ENCODE measurements at places on chromosomes 7 and 10.

DNA sequence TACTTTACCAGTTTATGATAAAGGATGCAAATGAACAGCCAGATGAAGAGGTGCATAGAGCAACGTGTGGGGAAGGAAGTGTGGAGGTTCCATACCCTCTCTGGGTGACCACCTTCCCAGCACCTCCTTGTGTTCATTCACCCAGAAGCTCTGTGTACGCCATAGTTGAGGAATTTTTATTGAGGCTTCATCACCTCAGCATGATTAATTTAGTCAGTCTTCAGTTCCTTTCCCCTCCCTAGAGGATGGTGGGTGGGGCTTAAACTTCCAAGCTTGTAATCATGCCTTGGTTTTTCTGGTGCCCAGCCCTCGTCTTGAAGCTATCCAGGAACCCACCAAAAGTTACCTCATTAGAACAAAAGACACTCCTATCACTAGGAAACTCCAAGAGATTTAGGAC lies 162.7 kb downstream of the PLCE1 start:
- DNase-seq, result no peak

- DNase-seq, result no peak
These were observed 2.6 kb downstream of the CAMK2B start for GRCh38 chr7:44322631-44323363.

GRCh38 chr10:118003126-118003525 lies 43.6 kb downstream of the RAB11FIP2 start:
- DNase-seq, result no peak

DNA sequence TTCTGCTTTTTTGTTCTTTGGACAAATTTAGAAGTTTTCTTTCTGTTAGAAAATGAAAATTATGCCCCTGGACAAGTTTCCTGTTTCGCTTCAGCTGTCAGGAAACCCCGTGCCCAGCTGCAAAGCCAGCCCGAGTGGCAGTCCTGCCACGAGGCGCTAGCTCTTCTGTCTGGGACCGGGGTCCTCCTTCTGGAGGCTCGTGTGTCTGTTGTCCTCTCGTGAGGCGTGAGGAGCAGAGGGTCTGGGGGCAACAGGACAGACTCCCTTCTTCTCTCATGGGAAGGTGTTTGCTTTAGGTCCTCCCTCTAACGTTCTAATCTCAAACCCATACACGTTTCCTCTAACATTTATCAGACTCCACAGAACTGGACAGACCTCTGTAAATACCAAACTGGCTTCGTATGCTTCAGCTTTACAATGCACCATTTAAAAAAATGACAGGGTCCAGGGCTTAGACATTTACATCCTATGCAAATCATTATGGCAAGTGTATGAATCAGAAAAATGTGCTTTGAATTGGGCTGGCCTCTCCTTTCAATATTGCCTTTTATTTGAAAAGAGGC lies 184.5 kb upstream of the SHH start:
- DNase-seq, result no peak

- no peak for DNase-seq
These were observed 13.1 kb downstream of the BLVRA start for GRCh38 chr7:43771573-43771972.

- DNase-seq, result no peak
These were observed 7.1 kb downstream of the CPVL start for GRCh38 chr7:29139191-29139590.

- DNase-seq, result no peak
These were observed 179.2 kb upstream of the FAM3C start for GRCh38 chr7:121575194-121575765.

DNA sequence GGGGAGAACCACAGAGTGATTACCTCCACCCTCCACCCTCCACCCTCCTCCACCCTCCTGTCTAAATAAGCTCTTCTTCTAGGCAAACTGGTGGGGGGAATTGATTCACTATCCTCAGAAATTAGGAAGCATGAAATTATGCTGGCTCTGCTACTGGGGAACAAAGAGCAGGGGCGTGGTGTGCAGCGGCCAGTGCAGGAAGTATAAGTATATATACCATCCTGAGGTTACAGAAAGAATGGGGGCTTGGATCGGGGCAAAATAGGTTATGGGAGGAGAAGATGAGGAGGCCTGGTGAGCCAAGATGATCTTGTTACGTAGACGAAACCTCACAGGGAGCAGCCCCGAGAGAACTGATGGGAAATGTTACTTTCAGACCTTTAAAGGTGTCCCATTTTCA lies 49.1 kb downstream of the SYPL1 start:
- DNase-seq, result no peak

- no peak for DNase-seq
These were observed 50.3 kb upstream of the LAMB1 start for GRCh38 chr7:108053250-108053649.

DNA sequence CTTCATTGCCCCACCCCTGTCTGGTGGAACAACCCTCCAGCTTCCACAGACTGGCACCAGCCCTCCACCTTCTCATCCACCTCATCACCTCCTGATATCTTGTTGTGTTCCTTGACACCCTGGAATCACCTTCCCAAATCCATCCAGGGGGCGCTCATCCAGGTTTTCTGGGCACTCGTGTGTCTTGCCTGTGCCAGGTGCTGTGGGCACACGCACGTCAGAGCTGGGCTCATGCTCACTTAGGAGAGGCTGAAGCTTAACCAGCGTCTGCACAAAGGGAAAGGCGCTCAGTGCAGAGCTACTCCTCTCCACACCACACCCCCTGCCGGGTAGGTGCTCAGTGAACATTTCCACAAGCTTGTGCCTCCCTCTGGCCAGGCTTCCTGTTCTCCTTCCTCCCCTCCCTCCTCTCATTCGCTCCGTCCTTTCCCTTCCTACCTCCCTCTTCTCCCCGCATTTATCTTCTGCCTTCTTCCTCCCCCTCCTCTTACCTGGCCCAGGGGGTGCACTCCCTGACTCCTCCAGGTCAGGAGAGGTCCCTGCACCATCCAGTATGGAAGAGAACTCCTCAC lies 4.8 kb downstream of the ADCYAP1R1 start:
- DNase-seq, result no peak

All from memory B cell (primary cell).